ENCODE measurements at places on chromosomes 11 and 22.

DNA sequence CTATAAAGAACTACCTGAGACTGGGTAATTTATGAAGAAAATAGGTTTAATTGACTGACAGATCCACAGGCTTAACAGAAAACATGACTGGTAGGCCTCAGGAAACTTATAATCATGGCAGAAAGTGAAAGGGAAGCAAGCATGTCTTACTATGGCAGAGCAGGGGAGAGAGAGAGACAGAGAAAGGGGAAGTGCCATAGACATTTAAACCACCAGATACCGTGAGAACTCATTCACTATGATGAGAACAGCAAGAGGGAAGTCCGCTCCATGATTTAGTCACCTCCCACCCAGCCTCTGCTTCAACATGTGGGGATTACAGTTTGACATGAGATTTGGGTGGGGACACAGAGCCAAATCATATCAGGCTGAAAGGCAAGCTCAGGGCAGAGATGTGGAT is 327.1 kb upstream of the DDI1 start:
- no peak for DNase-seq

DNA sequence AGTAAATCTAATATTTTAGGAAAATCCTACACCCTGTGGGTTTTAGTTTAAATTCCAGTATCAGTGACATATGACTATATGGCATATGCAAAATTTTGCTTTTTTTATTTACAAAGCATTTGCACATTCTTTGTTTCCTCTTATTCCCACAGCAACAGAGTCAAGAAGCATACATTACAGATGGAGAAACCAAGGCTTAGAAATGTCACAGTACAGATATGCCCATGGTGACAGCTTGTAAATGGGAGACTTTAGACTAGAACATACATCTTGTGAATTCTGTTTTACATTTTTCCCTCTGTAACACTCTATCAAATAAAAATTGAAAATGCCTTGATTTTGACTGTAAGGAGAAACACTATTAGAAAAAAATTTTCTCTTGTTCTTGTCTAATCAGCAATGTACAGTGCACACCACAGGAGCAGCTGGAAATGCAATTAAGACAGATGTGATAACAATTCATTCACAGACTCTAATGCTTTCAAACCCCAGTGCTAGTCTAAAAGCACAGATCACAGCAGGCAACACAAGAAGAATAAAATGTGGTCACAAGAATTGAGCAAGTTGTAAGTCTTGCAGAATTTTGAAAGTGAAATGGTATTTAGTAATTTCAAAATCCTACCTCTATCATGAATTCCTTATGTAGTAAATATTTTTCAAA is 375.9 kb downstream of the LUZP2 start:
- DNase-seq: peak; percentile 58

DNA sequence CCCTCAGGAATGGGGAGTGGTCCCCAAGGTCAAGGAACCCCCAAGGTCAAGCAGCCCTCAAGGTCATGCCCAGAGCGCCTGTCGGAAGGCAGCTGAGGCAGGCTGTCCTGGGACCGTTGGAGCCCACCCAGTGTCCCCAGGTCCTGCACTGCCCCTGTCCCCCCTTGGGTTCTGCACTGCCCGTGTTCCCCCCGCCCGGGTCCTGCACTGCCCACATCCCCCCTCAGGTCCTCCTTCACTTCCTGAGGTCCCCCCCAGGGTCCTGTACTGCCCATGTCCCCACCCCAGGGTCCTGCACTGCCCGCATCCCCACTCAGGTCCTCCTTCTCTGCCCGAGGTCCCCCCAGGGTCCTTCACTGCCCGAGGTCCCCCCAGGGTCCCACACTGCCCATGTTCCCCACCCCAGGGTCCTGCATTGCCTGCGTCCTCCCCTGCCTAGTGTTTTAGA is 1073.0 kb downstream of the BRD1 start:
- DNase-seq: no peak

GRCh38 chr11:82355313-82355823 is 378.3 kb downstream of the FAM181B start:
- no peak for DNase-seq

- DNase-seq: no peak
Observed at GRCh38 chr11:43830928-43831440, 49.6 kb upstream of the ALKBH3 start.

GRCh38 chr11:46343520-46343919 is 3.7 kb upstream of the DGKZ start:
- DNase-seq: no peak

DNA sequence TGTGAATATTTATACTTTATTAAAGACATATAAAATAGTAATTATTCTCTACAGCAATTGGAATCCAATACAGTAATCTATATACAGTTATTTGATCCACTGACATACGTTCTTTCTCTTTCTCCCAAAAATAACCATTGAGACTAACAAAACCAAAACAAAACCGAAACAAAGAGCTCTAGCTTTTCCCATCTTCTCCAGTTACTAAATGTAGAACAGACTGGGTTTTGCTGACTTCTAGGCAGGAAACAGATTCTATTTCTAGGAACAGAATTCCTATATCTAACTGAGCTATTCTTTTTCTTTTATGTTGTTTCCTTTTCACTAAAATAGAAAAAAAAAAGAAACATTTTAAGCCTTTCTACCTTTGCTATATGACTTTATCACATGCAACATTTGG is 80.1 kb downstream of the PACS1 start:
- no peak for DNase-seq

DNA sequence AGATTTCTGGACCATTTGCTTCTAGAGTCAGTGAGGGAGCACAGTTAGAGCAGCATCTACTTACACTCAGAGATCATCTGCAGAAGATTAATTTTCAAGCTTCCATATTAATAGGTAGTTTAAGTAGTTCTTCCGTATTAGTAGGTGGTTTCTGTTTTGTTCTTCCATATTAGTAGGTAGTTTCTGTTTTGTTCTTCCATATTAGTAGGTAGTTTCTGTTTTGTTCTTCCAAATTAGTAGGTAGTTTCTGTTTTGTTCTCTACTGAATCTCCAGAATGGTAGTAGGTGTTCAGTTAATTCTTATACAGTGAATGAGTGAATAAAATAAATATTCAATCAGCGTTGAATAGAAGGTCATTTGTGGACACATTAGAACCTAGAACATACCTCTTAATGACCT is 175.7 kb downstream of the TMEM135 start:
- no peak for DNase-seq

- DNase-seq: no peak
Observed at GRCh38 chr11:101003468-101003867, 126.1 kb downstream of the PGR start.

DNA sequence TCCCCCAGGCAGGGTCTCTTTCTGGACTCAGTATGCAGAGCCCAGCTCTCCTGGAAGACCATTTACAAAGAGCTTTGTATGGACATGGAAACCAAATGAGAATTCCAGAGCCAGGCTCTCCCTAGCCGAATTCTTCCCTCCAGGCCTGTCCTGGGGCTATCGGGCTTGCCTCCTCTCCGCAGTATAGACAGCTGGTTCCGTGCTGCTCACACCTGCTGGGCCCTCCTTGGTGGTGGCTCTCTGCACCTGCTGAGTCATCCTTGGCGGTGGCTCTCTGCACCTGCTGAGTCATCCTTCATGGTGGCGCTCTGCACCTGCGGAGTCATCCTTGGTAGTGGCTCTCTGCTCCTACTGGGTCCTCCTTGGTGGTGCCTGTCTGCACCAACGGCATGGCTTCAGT is 743.5 kb downstream of the BRD1 start:
- DNase-seq: no peak

GRCh38 chr22:46969491-46969890 is 207.0 kb downstream of the TBC1D22A start:
- no peak for DNase-seq

DNA sequence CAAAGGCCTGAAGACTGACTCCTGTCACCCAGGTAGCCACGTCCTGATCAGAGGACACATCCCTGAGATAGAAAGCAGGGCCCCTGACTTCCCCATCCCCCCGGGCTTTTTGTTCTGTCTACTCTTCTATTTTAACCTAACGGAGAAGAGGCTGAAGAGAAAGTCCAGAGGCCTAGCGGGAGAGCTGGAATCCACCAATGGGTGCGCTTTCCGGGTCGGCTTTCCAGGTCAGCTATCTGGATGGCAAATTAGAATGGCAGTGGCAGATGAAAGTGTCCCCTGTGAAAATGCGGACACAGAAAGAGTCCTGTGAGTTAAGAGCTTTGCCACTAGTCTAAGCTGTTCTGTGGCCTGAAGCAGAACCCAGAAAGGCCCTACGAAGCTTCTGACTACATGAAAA is 13.1 kb upstream of the SERPING1 start:
- DNase-seq: peak; percentile 80

DNA sequence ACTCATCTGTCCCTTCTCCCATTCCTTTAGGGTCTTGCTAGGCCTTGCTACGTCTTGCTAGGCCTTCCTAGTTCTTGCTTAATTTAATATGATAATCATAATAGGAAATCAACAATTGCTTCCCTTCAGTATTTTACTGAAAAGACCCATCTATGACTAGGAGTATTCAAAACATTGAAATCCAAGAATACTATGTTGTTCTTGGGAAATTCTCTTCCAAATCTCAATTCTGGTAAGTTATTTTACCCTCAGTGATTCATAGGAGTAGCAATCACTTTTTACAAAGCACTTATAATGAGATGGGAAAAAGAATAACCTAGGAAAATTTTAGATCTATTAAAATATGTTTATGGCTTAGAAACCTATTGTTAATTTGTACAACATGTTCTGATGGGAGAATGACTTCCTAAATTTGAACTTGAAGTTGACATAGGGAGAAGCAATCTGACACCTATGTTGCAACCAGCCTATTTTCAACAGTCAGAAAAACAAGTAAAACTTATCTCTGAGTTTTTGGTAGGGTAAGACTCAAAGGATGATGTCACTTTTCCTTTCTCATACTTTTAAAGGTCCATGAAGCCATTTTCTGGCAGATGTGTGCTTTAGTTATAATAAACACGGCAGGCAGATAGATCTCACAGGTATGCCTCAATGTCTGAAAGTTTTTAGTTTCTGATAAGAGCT is 29.5 kb upstream of the HIPK3 start:
- DNase-seq: no peak

GRCh38 chr22:36325154-36326031 is 62.4 kb downstream of the MYH9 start:
- DNase-seq: no peak

DNA sequence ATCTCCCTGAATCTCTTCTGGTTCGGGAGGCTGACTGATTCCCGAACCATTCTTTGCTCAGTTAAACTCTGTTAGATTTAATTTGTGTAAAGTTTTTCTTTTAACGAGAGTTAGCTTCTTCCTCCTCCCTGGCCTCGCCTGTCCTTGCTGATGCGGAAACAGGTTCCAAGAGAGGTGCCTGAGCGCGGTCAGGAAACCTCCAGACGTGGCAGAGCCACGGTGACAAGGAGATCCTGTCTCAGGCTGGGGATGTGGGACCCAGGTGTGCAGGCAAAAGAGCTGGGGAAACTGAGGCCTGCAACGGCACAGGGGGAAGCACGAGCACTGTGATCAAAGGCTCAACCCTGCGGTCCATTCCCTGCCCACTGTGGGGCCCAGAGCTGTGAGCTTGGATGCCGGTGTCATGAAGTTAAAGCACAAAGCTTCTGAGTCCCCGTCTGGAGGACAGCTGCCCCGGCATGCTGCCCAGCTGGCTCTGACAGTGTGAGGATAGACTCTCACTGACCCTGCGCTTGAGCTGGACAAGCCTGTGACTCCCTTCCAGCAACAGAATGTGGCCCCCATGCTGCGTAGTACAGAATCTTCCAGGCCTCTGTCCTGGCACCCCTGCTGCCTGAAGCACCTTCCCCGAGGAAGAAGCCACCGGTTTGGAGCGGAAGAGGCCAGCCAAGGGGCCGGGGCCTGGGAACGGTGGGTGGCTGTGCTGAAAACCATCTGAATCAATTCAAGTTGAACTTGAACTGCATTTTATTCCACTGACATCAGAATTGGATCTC is 960.6 kb downstream of the BRD1 start:
- DNase-seq: no peak

GRCh38 chr22:45336971-45337431 is 27.3 kb downstream of the FAM118A start:
- DNase-seq: no peak

DNA sequence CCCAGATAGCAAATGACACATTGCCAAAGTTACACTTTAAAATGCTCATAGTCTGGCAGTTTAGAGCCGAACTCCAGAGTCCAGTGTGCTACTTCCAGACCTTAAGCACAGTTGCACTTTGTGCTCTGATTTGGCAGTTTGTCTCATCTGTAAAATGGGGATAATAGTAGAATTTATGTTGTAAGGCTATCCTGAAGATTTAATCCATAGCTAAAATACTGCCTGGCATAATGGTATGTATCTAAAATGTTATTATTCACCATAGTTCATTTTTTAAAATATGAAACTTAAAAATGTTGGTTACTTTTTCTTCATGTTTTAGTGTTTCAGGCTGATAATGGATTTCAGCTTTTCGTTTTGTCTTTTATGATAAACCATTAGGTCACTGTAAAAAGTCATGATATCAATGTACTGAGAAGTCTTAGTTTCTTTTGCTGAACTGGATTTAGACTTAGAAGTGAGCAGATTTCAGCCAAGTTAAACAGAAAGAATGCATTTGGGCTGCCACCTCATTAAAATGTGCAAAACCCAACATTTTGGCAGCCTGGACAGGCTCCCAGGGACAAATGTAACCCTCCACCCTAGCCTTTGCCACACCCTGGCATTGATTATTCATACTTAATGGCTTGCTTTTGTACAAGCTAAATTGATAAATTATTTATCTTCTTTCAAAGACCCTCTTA is 933 bp downstream of the OLFML1 start:
- no peak for DNase-seq

- no peak for DNase-seq
Observed at GRCh38 chr11:72421351-72421750, 13.0 kb downstream of the CLPB start.

DNA sequence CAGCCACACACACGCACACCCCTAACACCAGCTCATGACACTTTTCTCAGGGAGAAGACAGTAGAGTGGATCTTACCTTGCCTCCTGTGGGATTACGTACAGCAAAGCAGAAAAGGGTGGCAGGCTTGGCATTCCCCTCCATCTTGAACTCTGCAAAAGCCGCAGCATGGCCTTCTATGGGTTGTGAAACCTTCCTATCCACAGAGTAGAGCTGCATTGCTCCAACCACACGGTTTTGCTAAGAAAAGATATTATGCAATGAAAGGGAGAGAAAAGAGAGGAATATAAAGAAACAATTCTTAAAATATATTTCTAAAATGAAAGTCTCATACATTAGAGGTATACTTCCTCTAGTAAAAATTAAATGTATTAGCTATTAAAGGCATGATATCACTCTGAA is 48.8 kb downstream of the CLTCL1 start:
- DNase-seq: no peak

GRCh38 chr22:27008454-27008853 is 351.1 kb downstream of the MIAT start:
- no peak for DNase-seq

GRCh38 chr11:117647207-117647606 is 149.8 kb downstream of the DSCAML1 start:
- no peak for DNase-seq

GRCh38 chr22:24430431-24431308 is 3.3 kb downstream of the ADORA2A start:
- DNase-seq: no peak

Data from SK-N-DZ (cell line).